ENCODE measurements at places on chromosomes 12 and 14. TPM values are rescaled to one million over a fixed set of nuclear protein-coding genes. Genes with fewer than 3 reads are reported as not detected.

Gene KLRF1
- total RNA-seq = 0.99 TPM

Gene SCN8A
- total RNA-seq = 0.11 TPM

GRCh38 chr14:24059841-24060388 is 8.1 kb downstream of the CARMIL3 start:
- no peaks in the 10 kb centered on the region for H3K36me3 ChIP-seq
- DNase-seq = no peak

Gene RNASE2
- not detected for total RNA-seq

DNA sequence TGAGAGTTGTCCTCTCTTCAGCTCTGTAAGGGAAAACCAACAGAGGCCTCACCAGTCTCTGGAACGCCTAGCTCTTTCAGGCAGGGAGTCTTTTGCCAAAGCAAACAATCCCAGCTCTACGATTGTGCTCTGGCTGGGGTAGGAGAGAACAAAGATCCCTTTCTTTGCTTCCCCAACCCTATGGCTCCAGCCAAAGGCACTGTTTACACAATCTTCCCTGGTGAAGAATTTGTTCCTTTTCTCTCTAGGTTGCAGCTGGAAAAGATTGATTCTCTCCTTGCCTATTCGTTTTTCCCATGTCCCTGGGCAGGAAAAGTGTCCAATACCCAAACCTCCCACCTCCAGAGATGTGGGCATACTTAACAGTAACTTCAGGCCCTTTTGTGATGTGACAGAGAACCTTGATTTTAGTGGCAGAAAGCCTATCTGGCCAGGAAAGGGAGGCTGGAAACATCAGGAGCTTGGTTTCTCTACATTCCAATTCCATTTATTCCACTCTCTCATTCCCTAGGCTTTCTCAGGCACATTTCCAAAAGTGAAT is 16.8 kb downstream of the ATP5MC2 start:
- H3K4me3 ChIP-seq = no peak overlapping the region
- peaks cover 15% of the 10 kb centered on the region for H3K4me1 ChIP-seq
- peak overlapping the region; percentile 78 for H3K27ac ChIP-seq
- no peaks in the 10 kb centered on the region for H3K27me3 ChIP-seq

- no peak for DNase-seq
- no peak overlapping the region for H3K27ac ChIP-seq
- no peaks in the 10 kb centered on the region for H3K36me3 ChIP-seq
- H3K4me1 ChIP-seq = no peaks in the 10 kb centered on the region
- no peak overlapping the region for H3K4me3 ChIP-seq
Measured at GRCh38 chr12:115323223-115323905, 639.4 kb upstream of the TBX3 start.

GRCh38 chr12:16636435-16637055 is 30.6 kb upstream of the LMO3 start:
- H3K4me1 ChIP-seq = no peaks in the 10 kb centered on the region
- H3K27ac ChIP-seq = no peak overlapping the region
- no peaks in the 10 kb centered on the region for H3K36me3 ChIP-seq
- H3K27me3 ChIP-seq = no peaks in the 10 kb centered on the region
- H3K4me3 ChIP-seq = no peak overlapping the region

Gene ST8SIA1
- total RNA-seq = 5.3 TPM

GRCh38 chr12:22160396-22161003 is 114.5 kb downstream of the CMAS start:
- no peaks in the 10 kb centered on the region for H3K4me1 ChIP-seq
- H3K27me3 ChIP-seq = no peaks in the 10 kb centered on the region
- no peak for DNase-seq
- no peaks in the 10 kb centered on the region for H3K36me3 ChIP-seq

GRCh38 chr12:7127916-7128626 is 618 bp downstream of the RBP5 start:
- no peak overlapping the region for H3K4me3 ChIP-seq
- peaks cover 25% of the 10 kb centered on the region for H3K4me1 ChIP-seq
- H3K36me3 ChIP-seq = no peaks in the 10 kb centered on the region
- H3K27me3 ChIP-seq = no peaks in the 10 kb centered on the region

- H3K36me3 ChIP-seq = peaks cover 16% of the 10 kb centered on the region
- no peaks in the 10 kb centered on the region for H3K27me3 ChIP-seq
Measured at GRCh38 chr14:103710771-103711377, 4.4 kb downstream of the XRCC3 start.

DNA sequence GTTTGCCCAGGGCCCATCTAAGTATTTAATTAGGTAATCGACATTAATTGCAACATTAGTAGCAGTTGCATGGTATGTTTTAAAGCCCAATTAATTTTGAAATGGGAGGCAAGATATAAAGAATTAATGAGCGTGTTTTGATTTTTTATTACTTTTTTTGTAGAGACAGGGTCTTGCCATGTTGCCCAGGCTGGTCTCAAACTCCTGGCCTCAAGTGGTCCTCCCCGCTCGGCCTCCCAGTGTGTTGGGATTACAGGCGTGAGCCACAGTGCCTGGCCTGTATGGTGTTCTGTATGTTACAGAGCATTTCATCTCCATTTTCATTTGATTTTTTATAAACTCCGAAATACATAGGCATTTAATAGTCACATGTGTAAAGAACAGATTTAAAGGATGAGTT is 856 bp downstream of the GOLGA5 start:
- H3K4me3 ChIP-seq = peak overlapping the region; percentile 91
- peak overlapping the region; percentile 91 for H3K27ac ChIP-seq
- DNase-seq = no peak
- H3K36me3 ChIP-seq = peaks cover 29% of the 10 kb centered on the region

- no peaks in the 10 kb centered on the region for H3K36me3 ChIP-seq
- DNase-seq = no peak
- H3K27ac ChIP-seq = no peak overlapping the region
- H3K4me1 ChIP-seq = no peaks in the 10 kb centered on the region
- no peaks in the 10 kb centered on the region for H3K27me3 ChIP-seq
Measured at GRCh38 chr12:80946591-80946990, 8.9 kb upstream of the LIN7A start.

GRCh38 chr14:103862393-103862782 is 15.0 kb upstream of the PPP1R13B start:
- no peaks in the 10 kb centered on the region for H3K36me3 ChIP-seq
- H3K4me1 ChIP-seq = peaks cover 2% of the 10 kb centered on the region
- no peaks in the 10 kb centered on the region for H3K27me3 ChIP-seq
- no peak overlapping the region for H3K4me3 ChIP-seq
- no peak overlapping the region for H3K27ac ChIP-seq

DNA sequence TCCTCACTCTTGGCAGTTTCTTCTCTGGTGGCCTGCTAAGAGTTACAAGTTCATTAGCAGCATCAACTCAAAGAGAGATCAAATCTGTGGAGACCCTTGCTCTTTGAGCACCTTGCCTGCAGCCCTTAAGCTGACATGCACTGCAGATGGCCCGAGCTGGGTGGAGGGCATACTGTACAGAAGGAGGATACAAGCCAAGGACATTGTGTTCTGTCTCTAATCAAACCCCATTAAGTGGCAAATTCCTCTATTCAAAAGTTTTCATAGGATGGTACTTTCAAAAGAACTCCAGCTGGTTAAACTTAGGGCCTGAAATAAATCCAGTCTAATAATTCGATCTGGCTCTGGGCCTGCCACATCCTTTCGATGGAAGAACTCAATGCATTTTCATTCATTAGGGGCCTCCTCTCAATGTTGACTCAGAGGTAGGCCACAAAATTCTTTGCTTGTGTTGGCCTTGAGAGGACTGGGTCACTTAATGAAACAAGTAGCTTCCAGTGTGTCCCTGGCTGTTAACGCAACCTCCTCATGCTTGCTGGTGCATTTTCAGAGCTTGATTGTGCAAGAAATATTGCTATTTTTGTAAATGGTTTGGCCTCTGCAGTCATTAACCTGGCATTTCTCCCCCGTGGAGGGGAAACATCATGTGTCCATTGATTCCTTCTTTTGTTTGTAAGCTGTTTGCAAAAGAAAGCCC is 318.2 kb downstream of the NUAK1 start:
- no peak for DNase-seq
- no peaks in the 10 kb centered on the region for H3K27me3 ChIP-seq
- peaks cover 21% of the 10 kb centered on the region for H3K4me1 ChIP-seq
- no peaks in the 10 kb centered on the region for H3K36me3 ChIP-seq
- no peak overlapping the region for H3K4me3 ChIP-seq

- H3K36me3 ChIP-seq = no peaks in the 10 kb centered on the region
- no peak for DNase-seq
- H3K27ac ChIP-seq = no peak overlapping the region
- no peak overlapping the region for H3K4me3 ChIP-seq
Measured at GRCh38 chr14:20116748-20117147, 6.2 kb downstream of the OR4K17 start.
